ENCODE measurements at places on chromosomes 4 and X.

DNA sequence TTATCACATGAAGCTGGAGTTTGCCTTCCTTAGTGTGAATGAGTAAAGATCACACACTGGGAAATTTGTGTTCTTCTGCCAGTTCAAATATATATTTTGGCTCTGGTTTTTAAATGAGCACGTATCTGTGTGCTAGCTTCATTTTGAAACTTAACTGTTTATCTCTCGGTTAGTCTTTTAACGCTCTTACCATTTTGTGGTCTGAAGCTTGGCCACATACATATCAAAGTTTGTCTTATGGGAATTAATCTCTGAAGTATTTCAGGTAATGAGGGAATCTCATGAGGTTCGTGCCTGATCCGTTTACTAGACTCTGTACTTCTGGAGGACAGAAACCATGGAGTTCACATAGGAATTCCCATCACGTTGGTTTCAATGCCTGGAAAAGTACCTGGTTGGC is 13.8 kb downstream of the ATP10D start:
- no peak for DNase-seq

- no peak for DNase-seq
These were observed 248.1 kb downstream of the C4orf33 start for GRCh38 chr4:129344058-129344457.

DNA sequence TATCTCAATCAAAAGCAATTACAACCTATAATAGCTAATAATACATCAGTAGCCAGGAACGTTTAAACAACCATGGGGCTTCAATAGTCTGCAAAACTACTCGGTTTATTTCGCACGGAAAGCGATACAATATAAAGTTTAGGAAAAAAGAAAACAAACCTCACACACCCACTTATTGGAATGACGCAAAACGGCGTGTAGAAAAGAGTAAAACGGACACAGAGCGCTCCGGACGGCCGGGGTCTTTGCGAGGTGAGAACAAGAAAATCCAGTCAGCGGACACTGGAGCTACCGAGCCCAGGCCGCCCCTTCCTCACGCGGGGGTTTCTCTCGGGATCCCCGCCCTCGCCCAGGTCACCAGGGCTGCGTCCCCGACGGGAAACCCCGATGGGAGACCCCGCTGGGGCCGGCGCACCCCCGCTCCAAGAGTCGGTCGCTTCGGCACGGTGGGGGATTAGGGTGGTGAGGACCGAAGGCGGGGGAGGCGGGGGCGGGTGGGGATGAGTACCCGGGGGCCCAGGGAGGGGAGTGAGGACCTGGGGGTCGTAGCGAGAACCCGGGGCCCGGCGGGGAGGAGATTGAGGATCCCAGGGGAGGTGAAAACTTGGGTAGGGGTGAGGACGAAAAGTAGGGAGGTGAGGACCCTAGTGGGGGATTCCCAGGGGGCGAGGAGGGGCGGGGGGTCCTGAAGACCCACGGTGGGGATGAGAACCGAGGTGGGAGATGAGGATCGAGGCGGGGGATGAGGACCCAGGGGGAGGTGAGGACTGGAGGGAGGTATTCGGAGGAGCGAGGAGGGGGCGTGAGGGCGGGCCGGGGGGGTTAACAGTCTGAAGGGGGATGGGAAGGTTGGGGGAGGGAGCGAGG is 737 bp downstream of the NELFA start:
- no peak for DNase-seq

- DNase-seq, result no peak
These were observed 118.7 kb downstream of the ZNF330 start for GRCh38 chr4:141339391-141339790.

DNA sequence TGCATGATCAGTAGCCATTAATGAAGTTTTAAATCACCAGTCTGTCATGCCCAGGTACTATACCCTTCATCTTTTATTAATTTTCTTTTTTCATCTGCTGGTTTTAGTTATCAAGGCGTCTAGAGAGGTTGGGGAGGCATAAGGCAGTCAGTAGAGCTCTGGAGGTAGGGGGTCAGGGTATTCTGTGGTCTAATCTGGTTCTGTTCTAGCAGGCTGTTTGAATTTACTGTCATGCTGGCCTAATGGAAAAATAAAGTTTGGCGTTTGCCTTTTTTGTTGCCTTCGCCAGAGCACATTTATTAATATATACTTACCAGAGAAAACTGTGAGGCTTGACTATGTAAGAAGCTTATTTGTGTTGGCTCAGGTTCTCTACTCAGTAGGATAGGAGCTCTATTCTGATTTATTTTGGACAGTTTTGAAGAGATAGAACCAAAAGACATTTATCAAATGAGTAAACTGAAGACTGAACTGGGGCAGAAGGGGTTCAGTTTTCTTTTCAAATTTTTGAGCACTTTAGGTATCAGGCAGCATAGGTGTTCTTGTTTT is 46.9 kb downstream of the TMEM131L start:
- no peak for DNase-seq

Measured in cortex of kidney (tissue), 1 donor.